ENCODE measurements at places on chromosomes 16 and 17.

DNA sequence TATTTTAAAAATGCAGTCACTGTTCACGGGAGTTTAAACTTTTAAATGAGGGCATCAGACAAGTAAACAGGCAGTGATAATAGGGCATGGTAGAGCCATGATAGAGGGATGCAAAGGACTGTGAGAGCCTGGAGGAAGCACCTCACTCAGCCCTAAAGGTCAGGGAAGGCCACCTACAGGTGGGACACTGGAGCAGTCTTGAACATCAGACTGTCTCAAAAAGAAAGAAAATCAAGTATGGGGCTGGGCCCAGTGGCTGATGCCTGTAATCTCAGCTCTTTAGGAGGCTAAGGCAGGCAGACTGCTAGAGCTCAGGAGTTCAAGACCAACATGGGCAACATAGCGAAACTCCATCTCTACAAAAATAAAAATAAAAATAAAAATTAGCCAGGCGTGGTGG lies 31.0 kb upstream of the DHRS7B start:
- no peak for DNase-seq

DNA sequence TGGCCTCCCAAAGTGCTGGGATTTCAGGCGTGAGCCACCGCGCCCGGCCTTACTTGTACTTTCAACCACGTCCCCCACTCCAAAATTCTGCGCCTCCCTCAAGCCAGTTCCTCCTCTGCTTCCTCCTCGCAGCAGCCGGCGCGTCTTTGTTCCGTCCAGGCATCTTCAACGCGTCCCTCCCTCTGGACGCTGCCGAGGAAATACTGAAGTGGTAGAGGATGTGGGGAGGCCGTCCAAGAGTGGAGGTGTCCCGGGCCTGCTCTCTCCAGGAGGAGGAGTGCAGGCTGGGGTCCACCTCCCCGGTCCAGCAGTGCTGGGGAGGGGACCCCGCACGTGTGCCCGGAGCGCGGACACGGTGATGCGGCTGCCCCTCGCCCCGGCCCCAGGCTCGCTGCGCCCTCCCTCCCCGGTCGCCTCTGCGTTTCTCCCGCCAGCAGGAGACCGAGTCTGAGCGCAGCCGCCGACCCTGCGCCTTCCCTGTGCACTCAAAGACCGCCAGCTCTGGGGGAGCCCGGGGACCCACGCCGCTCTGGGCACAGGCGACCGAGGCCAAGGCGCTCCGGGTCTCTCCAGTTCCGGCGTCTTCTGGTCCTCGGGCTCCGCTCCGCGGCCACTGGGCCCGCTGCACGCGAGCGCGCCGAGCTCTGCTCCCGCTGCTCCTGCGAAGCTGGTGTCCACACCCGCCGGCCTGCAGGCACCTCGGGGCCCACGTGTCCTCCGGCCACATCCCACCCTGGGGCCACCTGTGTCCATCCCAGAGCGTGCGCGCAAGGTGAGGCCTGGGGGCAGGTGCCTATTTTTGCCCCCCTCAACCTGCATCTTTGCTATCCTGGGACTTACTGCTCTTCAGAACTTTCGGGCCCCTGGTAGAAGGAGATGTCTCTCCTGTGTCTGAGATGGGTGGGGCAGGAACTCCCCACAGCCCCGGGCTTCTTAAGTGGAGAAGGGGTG lies 31.7 kb downstream of the OSBPL7 start:
- peak; percentile 74 for DNase-seq

GRCh38 chr16:84340325-84341040 lies 27.9 kb upstream of the ATP2C2 start:
- DNase-seq: no peak

GRCh38 chr17:5841862-5842261 lies 228.3 kb upstream of the WSCD1 start:
- DNase-seq: no peak

DNA sequence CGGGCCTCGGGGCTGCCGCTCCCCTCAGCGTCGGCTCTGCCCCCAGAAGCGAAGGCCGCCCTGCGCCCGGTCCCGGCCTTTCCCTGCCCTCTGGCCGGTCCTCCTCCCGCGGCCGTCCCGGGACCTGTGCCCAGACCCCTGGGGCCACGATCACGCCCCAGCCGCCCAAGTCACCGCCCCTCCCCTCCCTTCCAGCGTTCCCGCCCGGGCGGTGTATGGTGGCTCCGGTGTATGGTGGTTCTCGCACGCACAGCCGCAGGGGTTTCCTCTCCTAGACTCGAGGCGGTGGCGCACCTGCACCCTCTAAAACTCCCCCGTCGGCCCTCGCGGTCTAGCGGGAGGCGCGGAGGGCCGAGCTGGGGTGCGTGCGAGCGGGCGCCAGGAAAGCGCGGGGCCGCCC lies 10.0 kb downstream of the TIGD7 start:
- DNase-seq: peak; percentile 22

All from activated naive CD8-positive, alpha-beta T cell treated with anti-CD3 and anti-CD28 coated beads, Interleukin-2, amount 10 ng/mL, durations not matched to agents 7 days and 5 days (primary cell).